ENCODE measurements at places on chromosomes 13 and 19.
A peak's percentile ranks its signal among the peaks of the same experiment; 100 is the strongest.

DNA sequence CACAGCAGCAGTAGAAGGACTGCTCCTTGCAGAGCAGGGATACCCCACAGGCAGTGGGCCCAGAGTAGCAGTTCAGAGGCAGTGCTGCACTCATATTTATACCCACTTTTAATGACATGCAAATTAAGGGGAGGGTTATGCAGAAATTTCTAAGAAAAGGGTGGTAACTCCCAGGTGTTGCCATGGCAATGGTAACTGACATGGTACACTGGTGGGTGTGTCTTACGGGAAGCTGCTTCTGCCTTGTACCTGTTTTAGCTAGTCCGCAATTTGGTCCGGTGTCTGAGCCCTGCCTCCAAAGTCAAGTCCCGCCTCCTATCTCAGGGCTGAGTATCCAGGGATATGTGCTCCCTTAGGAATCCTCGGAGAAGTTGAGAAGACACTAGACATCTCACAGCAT is 79.2 kb upstream of the UQCRFS1 start:
- no peak for DNase-seq

GRCh38 chr19:35739275-35740107 is 2.8 kb downstream of the IGFLR1 start:
- DNase-seq, result no peak

DNA sequence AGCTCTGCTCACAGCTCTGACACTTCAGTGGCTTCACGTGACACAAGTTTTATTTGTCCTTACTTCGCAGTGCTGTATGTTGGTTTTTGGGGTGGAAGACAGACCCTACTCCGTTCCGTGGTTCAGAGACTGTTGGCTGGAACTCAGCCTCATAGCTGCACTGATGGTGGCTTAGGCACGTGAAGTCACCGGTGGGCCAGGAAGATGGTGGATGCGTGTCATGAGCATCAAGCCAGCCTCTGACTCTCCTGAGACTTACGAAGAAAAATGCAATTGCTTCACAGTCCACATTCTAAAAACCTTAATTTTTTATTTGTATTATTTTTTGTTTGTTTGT is 161.4 kb upstream of the SOX1 start:
- no peak for DNase-seq

DNA sequence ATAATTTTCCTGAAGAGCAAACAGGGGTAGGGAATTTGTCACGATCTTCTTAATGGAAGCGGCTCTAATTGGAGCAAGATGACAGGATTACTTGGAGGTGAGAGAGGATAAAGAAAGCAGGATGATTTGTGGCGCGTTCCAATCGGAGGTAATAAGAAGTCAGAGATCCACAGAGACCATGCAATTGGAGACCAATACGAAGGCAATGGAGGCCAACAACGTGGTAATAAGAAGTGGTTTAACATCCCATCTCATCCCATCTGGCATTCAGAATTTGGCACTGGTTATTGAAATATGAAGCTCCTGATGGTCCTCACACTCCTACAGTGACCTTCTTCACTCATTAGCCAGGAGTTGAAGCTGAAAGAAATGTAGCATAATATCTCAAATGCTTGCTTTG is 130.6 kb downstream of the DLEU7 start:
- no peak for DNase-seq

GRCh38 chr19:5430237-5430636 is 25.0 kb upstream of the ZNRF4 start:
- DNase-seq, result no peak

GRCh38 chr13:101925731-101926130 is 473.3 kb downstream of the ITGBL1 start:
- no peak for DNase-seq

DNA sequence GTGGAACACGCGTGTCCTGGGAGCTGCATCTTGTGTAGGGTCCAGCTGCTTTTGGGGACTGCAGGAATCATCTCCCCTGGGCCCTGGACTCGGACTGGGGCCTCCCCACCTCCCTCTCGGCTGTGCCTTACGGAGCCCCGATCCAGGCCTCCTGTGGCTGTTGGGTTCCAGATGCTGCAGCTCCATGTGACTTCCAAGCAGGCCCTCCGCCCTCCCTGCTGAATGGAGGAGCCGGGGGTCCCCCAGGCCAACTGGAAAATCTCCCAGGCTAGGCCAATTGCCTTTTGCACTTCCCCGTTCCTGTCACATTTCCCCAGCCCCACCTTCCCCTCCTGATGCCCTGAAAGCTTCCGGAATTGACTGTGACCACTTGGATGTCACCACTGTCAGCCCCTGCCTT is 6.2 kb upstream of the PGLS start:
- DNase-seq, result no peak

DNA sequence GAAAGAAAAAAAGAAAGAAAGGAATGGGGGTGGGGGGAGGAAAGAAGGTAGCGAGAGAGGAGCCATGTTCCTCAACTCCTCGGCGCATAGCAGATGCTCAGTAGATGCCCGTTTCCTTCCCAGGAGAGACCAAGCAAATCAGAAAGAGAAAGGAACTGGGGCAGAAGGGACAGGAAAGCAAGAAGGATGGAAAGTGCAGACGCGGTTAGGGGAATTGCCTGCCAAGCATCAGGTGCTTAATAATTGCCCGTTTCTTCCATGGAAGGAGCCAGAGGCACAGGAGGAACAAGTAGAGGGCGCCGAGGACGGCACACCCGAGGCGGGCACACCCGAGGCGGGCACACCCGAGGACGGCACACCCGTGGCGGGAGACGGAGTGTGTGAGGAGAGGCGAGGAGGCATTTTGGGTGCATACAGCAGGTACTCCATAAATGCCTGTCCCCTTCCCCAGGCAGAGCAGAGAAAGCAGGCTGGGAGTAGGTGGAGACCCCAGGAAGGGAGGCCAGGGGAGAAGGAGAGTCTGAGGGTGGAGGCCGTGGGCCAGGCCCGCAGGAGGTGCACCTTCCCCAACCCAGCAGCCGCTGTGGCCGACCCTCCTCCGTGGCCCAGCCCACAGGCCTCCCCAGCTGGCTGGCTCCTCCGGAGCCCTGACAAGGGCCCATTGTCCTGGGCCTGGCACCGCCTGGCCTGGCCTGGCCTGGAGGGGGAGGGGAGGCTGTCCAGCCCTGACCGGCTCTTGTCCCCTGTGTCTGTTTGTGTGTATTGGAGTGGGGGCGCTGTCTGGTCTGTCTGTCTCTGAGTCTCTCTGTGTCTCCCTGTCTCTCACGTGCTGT is 14.6 kb downstream of the JOSD2 start:
- no peak for DNase-seq

- no peak for DNase-seq
Measured at GRCh38 chr13:22748866-22749577, 431.8 kb upstream of the SGCG start.

DNA sequence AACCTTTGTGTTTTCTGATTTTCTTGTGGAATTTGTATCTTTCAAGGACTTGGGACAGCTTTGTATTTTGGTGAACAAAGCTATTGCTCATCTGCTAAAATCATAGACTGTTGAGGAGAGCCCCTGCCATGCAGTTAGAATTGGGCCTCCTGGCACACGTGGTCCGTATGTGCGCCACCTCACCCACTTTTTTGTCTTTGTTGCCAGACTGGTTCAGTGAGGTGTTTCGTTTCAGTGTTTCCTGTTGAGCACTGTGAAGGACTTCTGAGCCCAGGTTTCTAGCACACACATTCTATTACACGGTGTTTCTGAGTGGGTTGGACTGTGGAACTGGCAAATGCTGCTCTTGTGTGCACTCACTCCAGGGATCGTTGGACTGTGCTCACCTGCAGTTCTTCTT is 37.6 kb upstream of the RNF113B start:
- no peak for DNase-seq

DNA sequence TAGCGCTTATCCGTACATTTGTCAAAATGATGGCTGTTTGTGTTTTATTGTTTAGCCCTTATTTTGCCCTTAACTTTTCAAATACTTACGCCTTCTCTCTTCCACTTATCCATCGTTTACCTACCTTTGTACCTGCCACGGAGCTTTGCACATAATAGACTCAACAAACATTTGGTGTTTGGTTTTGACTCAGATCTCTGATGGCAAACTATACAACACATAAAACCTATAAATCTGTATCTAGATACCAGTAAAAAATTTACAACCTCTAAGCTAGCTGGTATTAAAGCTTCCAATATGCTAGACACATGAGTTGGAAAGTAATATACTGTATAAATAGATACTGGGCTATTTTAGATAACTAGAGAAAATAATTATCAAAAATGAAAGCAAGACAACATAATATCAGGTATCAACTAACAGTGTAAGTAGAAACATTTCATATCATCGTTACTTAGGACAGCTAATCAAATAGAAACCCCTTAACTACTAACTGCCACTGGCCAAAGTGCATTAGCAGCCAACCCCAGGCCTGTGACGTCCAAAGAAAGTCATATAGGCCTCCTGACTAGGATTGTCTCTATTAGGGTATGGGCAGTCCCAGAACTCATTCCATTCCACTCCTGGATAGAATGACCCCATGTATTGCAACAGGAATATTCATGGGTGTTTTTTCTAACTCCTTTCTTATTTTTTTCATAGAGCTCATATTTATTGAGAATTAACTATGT is 53.8 kb downstream of the KCTD12 start:
- no peak for DNase-seq

DNA sequence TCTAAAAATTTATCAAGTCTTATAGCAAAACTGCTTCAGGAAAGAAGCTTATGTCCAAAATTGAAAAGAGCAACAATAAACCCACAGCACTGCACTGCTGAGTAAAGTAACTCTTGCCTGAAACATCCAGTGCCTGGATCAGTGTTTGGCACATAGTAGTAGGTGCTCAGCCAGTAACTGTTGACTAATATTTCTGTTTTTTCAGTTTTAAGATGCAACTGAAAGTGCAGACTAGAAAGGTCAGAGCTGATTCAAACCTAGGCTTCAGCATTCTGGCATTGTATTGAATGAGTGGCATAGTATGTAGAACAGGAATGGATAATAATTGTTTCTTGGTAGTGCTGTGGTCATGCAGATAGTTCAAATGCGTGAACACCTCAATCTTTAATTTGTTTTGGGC is 67.6 kb downstream of the UBL3 start:
- no peak for DNase-seq

- no peak for DNase-seq
Measured at GRCh38 chr13:113116206-113116800, 6.3 kb upstream of the F10 start.

GRCh38 chr13:59358014-59358413 is 805.7 kb downstream of the DIAPH3 start:
- DNase-seq, result no peak

GRCh38 chr13:101565317-101565716 is 112.8 kb downstream of the ITGBL1 start:
- no peak for DNase-seq

DNA sequence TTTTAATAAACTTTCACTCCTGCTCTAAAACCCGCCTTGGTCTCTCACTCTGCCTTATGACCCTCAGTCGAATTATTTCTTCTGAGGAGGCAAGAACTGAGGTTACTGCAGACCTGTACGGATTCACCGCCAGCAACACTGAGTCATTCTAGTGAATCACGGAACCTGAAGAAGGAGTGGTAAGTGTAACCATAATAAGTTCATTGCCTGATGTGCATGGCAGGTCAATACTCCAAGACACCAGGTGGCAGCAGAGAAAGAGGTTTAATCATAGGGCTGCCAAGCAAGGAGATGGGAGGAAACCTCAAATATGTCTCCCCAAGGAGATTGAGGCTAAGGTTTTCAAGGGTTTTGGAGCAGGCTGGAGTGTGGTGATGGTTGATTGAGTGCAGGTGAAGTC is 204.3 kb upstream of the IPO5 start:
- no peak for DNase-seq

DNA sequence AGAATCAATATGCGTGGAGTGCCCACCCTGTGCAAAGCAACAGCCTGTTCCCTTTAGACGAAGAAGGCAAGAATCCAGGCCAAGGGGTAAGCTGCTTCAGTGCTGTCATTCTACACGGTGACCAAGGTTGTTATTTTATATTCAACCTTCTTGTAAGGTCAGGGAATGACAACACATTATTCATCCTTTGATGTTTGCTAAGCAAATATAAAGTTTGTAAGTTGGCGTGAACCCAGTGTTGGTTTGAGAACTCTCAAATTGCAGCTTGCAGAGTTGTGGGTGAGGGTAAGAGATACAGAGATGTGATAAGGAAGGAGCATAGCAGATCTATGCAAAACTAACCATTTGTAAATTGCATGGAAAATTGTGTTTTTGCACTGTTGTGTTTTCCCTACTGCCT is 436.7 kb downstream of the FGF9 start:
- DNase-seq, result no peak

DNA sequence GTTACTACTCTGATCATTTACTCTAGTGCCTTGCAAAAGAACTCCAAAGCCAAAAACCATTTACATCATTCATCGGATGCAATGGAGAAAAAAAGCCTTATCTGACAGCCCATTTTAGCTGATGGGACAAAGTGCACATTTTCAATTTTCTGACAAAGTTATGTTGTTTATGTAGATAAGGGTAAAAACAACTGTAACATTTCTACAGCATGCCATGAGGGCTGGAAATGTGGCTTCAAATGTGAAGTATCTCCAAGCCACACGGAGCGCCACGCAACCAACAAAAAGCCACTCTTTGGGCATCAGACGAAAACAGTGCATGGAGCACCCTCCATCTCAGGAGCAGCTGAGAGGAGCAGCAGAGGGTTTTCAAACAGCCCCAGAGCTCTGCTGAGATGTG is 364.6 kb upstream of the ZNF507 start:
- no peak for DNase-seq

- no peak for DNase-seq
Measured at GRCh38 chr19:29172302-29172701, 40.6 kb downstream of the UQCRFS1 start.

GRCh38 chr13:66341635-66342377 is 888.3 kb downstream of the PCDH9 start:
- DNase-seq, result no peak

GRCh38 chr13:74575729-74576125 is 441.5 kb upstream of the KLF12 start:
- peak; percentile 37 for DNase-seq

DNA sequence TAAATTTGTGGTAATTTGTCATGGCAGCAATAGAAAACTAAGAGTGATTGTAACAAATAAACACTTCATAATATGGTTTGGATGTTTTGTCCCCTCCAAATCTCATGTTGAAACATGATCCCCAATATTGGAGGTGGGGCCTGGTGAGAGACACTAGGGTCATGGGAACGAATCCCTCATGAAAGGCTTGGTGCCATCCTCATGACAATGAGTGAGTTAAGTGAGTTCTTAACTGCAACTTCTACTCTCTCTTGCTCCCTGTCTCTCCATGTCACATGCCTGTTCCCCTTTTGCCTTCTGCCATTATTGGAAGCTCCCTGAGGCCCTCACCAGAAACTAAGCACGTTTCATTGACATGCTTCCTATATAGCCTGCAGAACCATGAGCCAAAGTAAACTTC is 1233.2 kb downstream of the OLFM4 start:
- no peak for DNase-seq

DNA sequence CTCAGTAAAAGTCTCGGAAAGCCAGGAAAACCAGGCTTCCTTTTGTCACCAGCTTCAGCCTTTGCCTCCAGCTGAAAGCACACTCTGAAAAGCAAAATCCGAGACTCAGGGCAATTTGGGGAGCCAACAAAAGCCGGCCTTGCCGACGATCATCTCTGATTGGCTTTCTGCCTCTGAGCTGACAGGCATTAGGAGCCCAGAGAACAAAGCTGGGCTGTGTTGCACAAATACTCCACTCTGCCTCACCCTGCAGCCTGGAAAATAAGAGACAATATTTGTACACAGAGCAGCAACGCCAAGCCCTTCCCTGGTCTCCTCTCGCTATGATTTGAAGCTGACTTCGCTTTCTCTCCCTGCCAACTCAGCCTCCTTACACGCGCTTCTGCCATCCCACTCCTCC is 46.9 kb downstream of the CACNA1A start:
- no peak for DNase-seq

Measured in activated CD4-positive, alpha-beta T cell treated with anti-CD3 and anti-CD28 coated beads for 24 hours (primary cell).